ENCODE measurements at places on chromosomes 5 and 9. TPM values are rescaled to one million over a fixed set of nuclear protein-coding genes. Genes with fewer than 3 reads are reported as not detected.

PCDHA11 gene
- total RNA-seq = 0.23 TPM

PCDHGA1 gene
- total RNA-seq = 1.4 TPM

IL31RA gene
- total RNA-seq = 0.76 TPM

PPP3R2 gene
- total RNA-seq = not detected

NDFIP1 gene
- 90.1 TPM for total RNA-seq

Measured in smooth muscle cell of the pulmonary artery (primary cell).